Cerebellum (tissue), 4 donors: ENCODE measurements at places on chromosomes 4 and X.

- no peak for DNase-seq
These were observed 1788.0 kb upstream of the TENM3 start for GRCh38 chr4:180455226-180455625.

DNA sequence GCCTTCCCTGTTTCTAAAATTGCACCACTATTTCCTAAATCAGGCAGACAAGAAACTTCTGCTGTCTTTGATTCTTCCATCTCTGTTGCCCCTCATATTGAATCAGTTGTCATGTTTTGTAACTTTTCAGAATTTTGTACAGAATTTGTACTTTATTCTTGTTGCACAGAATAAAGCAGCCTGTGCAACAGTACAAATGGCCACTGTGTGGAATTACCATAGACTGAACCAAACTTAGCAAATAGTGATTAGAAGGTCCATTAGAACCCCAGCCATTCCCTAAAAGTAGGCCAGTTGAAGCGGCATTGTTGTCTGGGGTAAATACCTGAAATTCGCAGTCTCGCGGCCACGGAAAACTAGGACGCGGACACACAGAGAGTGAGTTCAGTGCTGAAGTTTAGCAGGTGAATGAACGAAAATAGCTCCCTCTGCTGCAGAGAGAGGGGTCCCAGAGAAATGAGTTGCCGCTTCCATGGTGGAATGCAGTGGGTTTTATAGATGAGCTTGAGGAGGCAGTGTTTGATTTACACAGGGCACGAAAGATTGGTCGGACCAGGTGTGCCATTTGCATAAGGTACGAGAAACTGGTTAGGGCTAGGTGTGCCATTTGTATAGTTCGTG, 71.8 kb downstream of the C4orf33 start:
- DNase-seq: no peak

DNA sequence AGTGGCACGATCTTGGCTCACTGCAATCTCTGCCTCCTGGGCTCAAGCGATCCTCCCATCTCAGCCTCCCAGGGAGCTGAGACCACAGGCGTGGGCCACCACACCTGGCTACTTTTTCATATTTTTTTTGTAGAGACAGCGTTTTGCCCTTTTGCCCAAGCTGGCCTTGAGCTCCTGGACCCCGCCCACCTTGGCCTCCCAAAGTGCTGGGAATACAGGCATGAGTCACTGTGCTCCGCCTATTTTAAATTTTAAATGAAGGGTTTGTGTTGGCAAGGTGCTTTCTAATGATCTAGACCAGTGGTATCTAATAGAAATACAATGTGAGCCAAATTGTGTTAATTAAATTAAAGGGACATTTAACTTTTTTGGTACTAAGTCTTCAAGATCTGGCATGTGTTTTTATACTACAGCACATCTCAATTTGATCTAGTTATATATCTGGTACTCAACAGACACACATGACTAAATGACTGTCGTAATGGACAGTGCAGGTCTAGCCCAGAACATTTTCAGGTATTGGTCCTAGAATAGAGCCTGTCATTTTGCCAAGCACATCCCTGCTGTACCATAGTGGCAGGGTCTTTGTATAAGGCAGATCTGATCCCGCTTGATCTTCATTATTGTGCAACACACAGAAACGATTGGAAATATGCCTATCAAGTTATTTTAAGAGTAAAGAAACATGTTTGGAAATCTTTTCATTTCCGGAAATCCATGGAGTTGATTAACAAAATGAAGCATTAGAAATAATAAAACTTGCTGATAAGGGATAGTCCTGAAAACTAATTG, 7.3 kb downstream of the PGK1 start:
- DNase-seq: no peak

DNA sequence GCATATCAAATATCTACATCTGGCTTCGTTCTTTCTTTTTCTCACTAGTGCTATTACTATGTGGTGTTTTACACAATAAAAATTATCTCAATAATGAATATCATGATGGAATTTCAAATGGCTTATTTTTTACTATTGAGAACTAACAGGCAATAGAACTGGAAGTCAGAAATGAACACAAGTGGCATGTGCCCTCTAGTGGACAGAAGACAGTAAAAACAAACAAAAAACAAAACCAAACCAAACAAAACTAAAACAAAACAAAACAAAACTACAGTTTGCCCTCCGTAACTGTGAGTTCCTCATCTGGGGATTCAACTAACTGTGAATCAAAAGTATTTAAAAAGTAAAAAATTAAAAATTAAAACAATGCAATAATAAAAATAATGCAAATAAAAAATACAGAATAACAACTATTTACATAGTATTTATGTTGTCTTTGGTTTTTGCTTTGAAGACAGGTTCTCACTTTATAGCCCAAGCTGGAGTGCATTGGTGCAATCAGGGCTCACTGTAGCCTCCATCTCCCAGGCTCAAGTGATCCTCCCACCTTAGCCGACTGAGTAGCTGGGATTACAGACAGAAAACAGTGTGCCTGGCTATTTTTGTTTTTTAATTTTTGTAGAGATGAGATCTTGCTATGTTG, 195.6 kb upstream of the TACR3 start:
- DNase-seq: no peak

- DNase-seq: no peak
These were observed 130.8 kb downstream of the CPZ start for GRCh38 chr4:8723222-8723980.

DNA sequence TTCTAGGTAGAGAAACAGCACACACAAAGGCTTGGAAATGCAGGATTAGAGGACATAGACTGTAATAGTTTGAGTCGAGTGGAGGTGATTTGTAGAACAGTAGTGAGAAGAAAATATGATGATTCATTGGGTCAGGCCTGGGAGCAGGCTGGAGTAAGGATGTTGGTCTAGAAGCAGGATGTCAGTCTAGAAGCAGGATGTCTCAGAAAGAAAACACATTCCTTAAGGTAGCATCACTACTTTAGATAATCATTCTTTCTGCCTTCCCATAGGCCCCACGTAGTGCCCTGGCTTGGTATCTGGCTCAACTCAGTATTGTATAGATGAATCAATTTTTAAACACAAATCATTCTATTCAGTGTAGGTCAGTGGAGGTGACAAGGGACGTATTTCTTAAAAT, 11.2 kb upstream of the DACH2 start:
- DNase-seq: no peak

GRCh38 chr4:24209131-24209530, 319.3 kb upstream of the PPARGC1A start:
- DNase-seq: no peak

GRCh38 chr4:37732526-37733186, 46.5 kb upstream of the RELL1 start:
- no peak for DNase-seq

- no peak for DNase-seq
These were observed 74.6 kb downstream of the LEF1 start for GRCh38 chr4:108094131-108094530.

DNA sequence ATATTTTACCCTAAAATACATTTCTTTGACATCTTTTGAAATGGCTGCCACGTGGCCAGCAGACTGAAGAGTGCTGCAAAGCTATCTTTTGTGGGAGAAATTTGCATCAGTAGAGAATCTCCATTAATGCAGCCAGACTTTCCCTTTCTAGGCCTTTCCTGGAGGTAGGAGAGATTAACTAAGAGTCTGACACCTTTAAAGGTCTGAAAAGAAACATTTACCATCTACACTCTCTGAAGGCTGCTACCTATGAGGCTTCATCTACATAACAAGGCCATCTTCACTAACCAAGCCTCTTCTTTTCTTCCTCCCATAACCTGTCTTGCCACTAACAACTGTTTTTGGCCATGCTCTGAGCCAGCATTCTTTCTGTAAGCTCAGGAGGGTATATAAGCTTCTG, 17.8 kb upstream of the SPRY1 start:
- no peak for DNase-seq

- no peak for DNase-seq
These were observed 212.1 kb downstream of the CHIC2 start for GRCh38 chr4:53852343-53852742.

GRCh38 chr4:8188743-8189550, 10.1 kb upstream of the SH3TC1 start:
- peak; percentile 73 for DNase-seq

DNA sequence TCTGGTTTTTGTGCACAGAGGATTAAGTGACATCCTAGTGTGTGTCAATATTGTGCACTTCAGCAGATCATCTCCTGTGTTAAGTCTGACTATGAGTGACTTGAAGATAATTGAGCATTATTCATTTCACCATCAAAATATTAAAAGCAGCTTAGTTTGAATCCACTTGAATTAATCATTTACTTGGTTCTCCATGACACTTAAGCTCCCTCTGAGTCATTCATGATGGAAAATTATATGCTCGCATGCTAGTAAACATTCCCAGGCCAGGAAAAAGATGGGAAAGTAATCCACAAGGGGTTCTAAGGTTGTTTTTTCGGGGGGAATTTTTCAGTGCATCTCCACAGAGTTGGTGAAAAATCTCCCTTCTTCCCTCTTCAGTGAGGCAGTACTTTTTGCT, 97.2 kb upstream of the EOLA2 start:
- DNase-seq: no peak

GRCh38 chrX:6159468-6159867, 69.2 kb downstream of the NLGN4X start:
- no peak for DNase-seq

DNA sequence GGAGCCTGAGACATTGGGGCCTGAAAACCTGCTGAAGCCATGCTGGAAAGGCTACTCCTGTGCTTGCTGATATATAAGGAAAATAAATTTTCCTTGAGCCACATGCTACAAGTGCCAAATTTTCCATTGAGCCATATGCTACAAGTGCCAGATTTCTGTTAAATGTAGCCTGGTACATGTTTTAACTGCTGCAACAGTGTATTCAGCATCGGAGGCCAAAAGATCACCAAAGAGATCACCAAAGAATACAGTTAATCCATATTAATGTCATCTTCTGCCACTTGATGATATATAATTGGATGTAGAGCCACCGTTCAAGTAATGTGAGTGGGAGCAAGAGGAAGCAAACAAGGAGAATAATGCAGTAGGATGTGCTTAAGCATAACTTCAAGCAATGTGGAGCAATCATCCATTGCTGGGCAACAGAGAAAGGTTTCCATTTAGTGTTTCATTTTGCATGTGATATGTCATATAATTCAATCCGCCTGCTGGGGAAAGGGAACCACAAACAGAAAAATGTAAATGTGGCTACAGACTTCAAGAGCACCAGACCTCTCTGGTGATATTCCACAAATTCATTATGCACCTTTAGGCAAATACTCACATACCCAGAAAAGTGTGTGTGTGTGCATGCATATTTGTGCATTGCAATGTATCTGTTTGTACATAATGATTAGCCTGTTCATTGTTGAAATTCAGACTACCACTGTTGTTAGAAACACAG, 295.9 kb downstream of the KCNIP4 start:
- DNase-seq: peak; percentile 9

DNA sequence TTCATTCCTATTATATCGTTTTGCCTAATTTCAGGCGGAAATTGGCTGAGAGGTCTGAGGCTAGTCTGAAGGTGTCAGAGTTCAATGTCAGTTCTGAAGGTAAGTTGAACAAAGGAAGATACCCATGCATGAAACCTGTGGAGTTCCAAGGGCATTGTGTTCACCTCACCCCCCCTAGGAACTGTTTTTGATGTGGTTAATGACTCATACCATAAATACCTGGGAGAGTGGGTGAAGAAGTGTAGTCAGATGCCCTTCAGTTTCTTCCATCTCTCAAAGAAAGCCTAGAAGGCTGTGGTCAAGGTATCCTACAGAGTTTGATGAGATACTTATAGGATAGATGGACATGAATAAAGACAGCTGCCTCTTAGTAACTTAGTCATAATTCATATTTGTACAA, 2.7 kb downstream of the UTP14A start:
- DNase-seq: no peak

- DNase-seq: no peak
These were observed 351.9 kb upstream of the FTHL17 start for GRCh38 chrX:31423609-31424189.

- no peak for DNase-seq
These were observed 70.8 kb downstream of the ADRA2C start for GRCh38 chr4:3836756-3837601.

DNA sequence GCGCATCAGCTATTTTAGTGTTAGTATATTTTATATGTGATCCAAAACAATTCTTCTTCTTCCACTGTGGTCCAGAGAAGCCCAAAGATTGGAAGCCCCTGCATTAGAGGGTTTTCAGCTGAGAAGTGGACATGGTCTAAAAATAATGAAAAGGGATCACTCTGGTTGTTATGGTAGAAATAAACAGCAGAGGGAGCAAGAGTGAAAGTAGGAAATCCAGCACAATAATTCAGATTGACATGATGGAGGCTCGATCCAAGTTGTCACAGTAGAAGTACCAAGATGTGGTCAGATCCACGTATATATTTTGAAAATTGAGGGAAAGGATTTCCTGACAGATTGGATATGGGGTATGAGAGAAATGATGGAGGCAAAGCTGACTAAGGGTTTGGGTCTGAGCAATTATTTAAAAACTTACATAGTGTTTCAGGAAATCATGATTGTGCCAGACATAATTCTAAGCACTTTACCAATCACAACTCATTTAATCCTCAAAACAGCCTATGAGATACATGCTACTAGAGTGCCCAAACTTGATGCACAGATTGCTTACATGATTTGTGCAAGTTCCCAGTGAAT, 17.0 kb upstream of the TMEM144 start:
- DNase-seq: peak; percentile 51

- DNase-seq: no peak
These were observed 78.8 kb downstream of the PHEX start for GRCh38 chrX:22110729-22111494.

DNA sequence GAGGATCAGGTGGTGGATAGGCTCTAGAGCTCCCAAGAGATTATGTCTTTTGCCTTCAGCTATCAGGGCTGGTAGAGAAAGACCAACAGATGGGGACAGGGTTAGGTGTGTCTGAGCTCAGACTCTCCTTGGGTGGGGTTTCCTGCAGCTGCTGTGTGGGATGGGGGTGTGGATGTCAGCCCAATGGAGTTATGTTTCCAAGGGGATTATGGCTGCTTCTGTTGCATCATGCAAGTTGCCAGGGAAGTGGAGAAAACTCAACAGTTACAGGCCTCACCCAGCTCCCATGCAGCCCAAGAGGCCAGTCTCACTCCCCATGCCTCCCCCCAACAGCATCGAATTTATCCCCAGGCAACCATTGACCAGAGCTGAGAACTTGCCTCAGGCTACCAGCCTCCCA, 80.2 kb upstream of the CDX4 start:
- DNase-seq: no peak

DNA sequence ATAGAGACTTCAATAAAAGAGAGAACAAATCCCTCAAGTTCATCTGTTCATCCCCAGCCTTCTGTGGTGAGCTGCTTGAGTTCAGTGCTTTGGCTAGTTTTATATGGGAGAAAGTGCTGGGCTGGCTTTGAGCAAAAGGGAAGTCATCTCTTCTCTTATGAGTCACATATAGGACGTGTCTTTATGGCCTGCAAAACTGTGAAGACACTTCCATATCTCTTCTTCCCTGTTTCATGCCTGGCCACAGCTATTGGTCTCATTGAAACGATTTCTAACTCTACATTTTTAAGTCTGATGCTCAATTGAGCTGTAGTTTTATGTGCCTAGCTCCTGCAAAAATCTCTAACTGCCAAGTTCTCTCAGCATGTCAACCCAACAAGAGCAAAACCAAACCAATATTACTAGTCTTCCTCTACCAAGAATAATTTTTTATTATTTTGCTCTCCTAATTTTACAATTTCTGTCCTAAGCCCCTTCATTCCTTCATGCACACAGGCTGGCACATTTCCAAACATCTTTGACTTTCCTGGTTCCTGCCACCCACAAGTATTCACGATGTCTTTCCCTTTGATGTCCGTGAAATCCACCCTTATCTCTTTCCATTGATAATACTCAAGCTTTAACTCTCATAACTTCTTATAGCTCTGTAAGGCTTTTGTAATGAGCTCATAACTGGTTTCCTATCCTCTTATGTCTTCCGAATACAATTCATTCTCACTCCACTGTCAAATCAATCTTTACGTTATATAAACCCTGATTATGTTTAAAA, 165.3 kb downstream of the BTC start:
- no peak for DNase-seq
